ENCODE measurements at places on chromosomes 3 and 15.

- no peak for DNase-seq
Observed at GRCh38 chr3:54647721-54648120, 280.1 kb downstream of the LRTM1 start.

DNA sequence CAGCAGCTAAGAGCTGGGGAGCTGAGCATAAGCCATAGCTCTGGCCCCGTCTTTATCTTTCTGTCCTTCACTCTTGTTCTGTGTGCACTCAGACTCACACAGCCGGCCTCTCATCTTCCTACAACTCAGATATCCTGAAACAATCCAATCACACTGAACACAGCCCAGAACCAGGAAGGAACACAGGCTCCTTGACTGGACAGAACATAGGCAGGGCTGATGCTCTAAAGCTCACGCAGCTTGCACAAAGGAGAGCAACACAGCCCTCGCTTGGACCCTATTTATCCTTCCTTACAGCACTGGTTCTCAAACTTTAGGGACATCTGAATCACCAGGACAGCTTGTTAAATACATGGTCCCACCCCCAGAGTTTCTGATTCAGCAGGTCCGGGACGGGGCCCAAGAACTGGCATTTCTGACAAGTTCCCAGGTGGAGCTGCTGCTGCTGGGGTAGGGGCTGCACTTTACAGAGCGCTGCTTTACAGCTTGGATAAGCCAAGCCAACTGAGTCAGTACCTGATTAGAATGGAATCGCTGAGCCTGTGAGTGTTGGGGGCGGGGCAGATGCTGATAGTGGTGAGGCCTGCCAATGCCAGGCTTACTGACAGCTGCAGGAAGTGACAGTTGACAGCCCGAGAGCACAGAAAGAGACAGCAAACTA is 65.1 kb downstream of the MRPL46 start:
- DNase-seq: no peak

GRCh38 chr3:189712906-189713483 is 81.8 kb downstream of the TP63 start:
- no peak for DNase-seq

DNA sequence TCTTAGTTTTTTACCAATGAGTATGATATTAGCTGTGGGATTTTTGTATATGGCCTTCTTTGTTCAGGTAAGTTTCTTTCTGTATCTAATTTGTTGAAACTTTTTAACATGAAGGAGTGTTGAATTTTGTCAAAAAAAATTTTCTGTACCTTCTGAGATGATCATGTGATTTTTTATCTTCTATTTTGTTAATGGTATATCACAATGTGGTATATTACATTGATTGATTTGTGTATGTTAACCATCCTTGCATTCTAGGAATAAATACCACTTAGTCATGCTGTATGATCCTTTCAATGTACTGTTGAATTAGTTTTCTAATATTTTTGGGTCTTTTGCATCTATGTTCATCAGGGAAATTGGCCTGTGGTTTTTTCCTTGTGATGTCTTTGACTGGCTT is 92.5 kb upstream of the MNS1 start:
- no peak for DNase-seq

- DNase-seq: no peak
Observed at GRCh38 chr3:129349791-129350190, 71.1 kb downstream of the HMCES start.

- no peak for DNase-seq
Observed at GRCh38 chr3:52084954-52085680, 28.7 kb upstream of the DUSP7 start.

DNA sequence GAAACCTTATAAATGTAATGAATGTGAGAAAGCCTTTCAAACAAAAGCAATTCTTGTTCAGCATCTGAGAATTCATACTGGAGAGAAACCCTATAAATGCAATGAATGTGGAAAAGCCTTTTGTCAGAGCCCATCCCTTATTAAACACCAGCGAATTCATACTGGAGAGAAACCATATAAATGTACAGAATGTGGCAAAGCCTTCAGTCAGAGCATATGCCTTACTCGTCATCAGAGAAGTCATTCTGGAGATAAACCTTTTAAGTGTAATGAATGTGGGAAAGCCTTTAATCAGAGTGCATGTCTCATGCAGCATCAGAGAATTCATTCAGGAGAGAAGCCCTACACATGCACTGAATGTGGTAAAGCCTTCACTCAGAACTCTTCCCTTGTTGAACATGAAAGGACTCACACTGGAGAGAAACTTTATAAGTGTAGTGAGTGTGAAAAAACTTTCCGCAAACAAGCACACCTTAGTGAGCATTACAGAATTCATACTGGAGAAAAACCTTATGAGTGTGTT is 5.3 kb downstream of the ZNF501 start:
- DNase-seq: no peak

- DNase-seq: no peak
Observed at GRCh38 chr3:190239325-190239724, 82.9 kb downstream of the CLDN1 start.

DNA sequence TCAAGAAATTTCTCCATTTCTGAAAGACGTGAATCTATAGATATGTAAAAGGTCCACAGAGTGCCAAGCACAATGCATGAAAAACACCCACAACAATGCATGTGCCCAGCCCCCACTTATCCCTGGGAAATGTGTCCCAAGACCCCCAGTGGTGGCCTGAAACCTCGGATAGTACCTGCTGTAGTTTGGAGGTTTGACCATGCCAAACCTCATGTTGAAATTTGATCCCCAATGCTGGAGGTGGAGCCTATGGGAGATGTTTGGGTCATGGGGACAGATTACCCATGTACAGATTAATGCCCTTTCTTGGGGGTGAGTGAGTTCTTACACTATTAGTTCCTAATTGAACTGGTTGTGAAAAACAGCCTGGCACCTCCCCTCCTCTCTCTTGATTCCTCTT is 21.4 kb upstream of the MYZAP start:
- no peak for DNase-seq
